A549 treated with dexamethasone at 1 μM for 4 hours (cell line): ENCODE measurements at places on chromosomes 3 and 15. TPM values are rescaled to one million over a fixed set of nuclear protein-coding genes. Genes with fewer than 3 reads are reported as not detected.

The CPA3 gene
- not detected in 5 replicates for total RNA-seq

The TMCO5A gene
- not detected in 5 replicates for total RNA-seq

The MME gene
- 0.07 to 0.13 TPM (median 0.08 TPM) in 3 of 5 replicates, not detected in the others for total RNA-seq

The PP2D1 gene
- not detected in 5 replicates for total RNA-seq

The GOLGA8H gene
- total RNA-seq, result 2.2 to 3.7 TPM (median 2.9 TPM) in 5 replicates

The GPR149 gene
- total RNA-seq, result not detected in 5 replicates

The STRC gene
- total RNA-seq, result 0.04 to 0.15 TPM (median 0.08 TPM) in 5 replicates

The LRRIQ4 gene
- total RNA-seq, result not detected in 5 replicates

The COL6A5 gene
- not detected in 5 replicates for total RNA-seq

The CFAP20DC gene
- total RNA-seq, result 1.7 to 2.8 TPM (median 2.1 TPM) in 5 replicates

The SLC22A14 gene
- 0.04 to 0.14 TPM (median 0.08 TPM) in 4 of 5 replicates, not detected in the other for total RNA-seq

The GATA2 gene
- total RNA-seq, result 3.9 to 5.7 TPM (median 4.6 TPM) in 5 replicates

The CCDC13 gene
- 0.39 to 0.61 TPM (median 0.50 TPM) in 5 replicates for total RNA-seq
